ENCODE measurements at places on chromosomes 7 and 10. TPM values are rescaled to one million over a fixed set of nuclear protein-coding genes. Genes with fewer than 3 reads are reported as not detected.

The SLC26A5 gene
- not detected for total RNA-seq

DNA sequence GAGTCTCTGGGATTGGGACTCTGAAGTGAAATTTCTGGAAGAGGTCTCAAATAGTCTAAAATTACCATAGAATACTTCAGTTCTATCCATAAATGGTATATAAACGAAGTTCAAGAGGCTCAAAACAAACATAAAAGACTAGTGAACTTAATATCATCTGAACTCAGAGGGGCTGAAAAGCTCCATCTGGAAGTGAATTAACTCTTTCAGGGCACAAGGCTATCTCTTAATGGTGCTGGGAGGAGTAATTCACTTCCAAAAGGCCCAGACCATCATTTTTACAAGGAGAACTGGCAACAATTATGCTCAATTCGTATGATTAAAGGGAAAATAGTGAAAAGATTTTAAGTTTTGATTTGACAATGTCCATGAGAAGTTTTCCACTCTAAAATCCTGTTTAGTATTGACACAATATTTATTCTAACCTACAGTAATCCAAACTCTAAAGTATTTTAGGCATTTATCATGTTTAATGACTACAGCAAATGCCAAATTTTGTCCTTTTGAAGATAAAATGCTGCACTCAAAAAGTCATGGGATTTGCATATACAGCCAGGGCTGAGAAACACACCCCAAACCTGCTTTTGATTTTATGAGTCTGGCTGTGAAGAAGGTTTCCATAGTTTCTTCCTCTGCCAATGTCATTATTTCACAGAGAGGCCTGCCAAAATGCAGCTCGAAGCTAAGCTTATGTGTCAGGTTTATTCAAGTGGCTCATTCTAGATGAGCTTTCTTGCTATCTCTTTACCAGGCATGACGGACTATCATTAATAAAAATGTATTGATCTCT lies 143.9 kb downstream of the HIBADH start:
- no peak for DNase-seq

DNA sequence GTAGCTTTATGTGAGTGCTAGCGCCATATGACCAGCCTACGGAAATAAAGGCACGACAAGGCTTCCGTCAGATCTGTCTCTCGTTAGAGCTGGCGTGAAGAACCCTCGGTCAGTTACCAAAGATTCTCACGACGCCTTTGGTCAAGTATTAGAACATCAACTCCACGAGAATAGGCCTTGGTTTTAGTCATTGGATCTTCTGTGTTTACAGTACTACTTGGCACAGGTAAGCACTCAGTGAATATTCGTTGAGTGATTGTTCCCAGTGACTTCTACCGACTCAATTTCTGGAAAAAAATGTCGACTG lies 316 bp downstream of the RBM48 start:
- no peak for DNase-seq

DNA sequence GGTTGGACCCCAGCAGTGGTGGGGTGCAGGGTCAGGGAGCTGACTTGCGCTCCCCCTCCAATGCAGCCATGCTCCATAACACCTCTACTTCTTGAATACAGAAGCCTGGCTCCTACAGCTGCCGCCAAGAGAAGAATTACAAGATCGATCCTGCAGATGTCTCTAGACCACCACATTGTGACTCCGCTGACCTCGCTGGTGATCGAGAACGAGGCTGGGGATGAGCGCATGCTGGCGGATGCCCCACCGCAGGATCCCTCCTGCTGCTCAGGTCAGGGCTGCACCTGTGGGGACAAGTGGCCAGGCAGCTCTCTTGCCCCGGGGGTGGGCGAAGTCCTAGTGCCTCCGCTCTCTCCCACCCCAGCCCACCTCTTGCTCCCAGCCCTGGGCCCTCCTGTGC lies 31.7 kb downstream of the ITIH2 start:
- DNase-seq, result no peak

DNA sequence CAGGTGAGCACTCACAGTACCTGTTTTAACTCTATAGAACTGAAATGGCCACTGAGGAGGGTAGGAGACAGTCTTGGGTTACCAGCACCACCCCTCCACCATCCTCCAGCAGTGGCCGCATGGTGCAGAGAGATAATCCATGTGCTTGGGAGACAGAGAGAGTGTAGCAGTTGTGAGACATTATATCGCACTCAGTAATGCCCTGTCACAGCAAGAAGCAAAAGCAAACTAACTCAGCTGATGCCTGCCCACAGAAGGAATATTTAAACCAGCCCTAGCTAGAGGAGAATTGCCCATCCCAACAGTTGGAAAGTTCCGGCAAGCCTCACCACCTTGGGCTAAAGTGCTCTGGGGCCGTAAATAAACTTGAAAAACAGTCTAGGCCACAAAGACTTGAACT lies 58.8 kb upstream of the HBP1 start:
- DNase-seq, result no peak

GRCh38 chr7:142685877-142686508 lies 63.3 kb upstream of the PRSS1 start:
- DNase-seq, result no peak

- no peak for DNase-seq
These were observed 177.8 kb downstream of the PIP4K2A start for GRCh38 chr10:22536620-22537019.

DNA sequence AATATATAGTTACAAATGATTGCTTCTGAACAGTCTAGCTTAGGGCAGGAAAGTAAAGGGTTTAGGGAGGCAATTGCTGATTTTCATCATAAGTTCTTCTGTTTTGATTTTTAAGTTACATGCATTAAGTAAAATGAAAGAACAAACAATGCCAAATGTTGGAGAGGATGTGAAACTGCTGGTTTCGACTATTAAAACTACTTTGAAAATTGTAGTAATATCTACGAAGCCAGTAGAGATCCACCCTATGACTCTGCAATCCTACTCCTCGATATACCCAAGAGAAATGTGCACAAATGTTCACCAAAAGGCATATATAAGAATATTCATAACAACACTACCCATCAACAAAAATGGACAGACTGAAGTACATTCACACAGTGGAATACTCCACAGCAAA lies 24.3 kb downstream of the PDZD8 start:
- DNase-seq, result no peak

The CLDN3 gene
- not detected for total RNA-seq

The HOXA5 gene
- 18.3 TPM for total RNA-seq

GRCh38 chr7:100175296-100175935 lies 1.8 kb downstream of the GPC2 start:
- DNase-seq, result no peak

The TMEM213 gene
- not detected for total RNA-seq

The MMD2 gene
- 0.63 TPM for total RNA-seq

- DNase-seq, result no peak
These were observed 68.2 kb upstream of the AGK start for GRCh38 chr7:141483044-141483443.

DNA sequence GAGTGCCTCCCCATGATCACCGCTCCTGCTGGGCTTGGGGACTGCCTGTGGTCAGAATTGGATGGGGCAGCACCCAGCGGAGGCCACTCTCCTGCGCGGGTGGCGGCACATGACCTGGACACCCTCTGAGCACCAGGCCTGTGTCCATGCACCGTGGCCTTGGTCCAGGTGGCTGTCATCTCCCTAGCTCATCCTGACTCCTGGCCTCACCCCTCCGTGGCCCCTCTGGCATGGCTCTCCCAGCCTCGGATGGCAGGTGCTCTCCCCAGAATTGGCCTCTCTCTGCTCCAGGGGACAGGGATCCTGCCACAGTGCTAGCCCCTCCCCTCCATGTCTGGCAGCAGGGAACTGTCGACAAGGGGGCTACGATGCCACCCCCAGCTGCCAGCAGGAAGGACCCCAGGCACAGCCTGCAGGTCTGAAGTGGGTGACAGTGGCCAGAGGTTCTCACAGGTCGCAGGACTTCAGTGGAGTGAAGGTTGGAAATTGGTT lies 37.2 kb upstream of the BTBD16 start:
- no peak for DNase-seq

- DNase-seq, result no peak
These were observed 41.5 kb downstream of the PRF1 start for GRCh38 chr10:70561070-70561469.

DNA sequence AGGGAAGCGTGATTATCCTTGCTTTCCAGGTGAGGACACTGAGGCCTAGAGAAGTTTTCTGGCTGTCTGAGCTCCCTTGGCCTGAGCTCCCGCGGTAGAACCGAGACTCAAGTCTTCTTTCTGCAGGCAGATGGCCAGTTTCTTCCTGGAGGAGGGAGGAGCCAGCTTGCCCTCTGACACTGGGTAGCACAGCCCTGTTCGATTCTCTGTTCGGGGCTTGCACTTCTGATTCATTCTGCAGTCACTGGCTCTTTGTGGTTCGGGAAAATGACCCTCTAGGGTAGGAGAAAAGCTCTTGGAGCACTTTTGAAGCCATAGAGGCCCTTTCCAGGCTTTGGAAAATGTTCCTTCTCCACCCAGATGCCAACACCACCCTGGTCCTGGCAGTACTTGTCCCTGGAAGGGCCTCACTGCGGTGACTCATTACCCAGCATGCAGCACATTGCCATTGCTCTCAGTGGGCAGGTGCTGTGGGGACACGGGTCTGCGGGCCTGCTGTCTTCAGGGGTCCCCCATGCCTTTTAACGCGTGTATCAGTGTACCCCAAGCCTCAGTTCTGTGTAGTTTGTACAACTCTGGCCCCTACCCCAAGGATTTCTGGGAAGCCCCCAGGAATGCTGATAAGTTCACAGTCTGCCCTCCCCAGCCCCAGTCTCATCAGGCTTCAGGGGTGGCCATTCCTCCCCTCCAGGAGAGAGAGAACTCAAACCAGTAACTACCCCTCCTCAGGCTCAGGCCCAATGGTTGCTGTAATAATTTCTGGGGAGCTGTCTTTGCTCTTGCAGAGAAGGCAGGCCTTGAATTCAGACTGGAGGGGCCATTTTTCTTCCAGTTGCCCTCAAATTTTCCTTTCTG lies 11.9 kb downstream of the CHST3 start:
- no peak for DNase-seq

The MKX gene
- 1.2 TPM for total RNA-seq

DNA sequence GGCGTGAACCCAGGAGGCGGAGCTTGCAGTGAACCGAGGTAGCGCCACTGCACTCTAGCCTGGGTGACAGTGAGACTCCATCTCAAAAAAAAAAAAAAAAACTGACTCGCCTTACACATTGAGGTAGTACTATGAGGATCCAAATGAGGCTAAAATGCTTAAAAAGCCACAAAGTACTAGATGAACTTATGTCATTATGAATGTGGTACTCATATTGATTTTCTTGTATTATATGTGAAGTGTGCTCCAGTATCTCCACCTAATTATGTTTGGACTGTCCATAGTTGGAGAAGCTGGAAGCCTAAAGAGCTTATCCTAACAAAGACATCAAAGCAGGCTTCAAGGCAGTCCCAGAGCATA lies 9.1 kb downstream of the CCNY start:
- no peak for DNase-seq

The CYP2W1 gene
- 18.1 TPM for total RNA-seq

DNA sequence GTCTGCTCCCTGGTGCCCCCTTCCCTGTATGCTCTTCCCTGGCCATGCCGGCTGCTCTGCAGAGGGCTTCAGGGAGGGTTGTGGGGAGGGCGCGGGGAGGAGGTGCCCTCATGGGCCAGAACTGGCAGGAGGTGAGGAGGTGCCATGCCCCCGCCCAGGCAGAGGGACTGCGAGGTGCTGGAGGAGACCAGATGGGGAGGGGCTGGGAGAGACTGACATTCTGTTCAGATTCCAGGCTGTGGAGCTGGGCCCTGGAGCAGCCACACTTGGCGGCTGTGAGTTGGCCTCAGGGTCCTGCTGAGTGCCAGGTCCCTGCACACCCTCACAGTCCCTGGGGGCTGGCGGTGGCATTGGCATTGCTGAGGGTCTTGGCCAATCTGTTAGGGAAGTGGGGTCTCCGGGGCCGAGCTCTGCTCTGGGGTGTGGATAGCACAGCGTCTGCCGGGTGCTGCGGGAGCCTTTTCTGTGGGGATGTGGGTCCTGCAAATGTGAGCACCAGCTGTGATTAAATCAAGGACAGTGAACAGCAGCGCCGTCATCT lies 25.4 kb downstream of the INPP5A start:
- no peak for DNase-seq

The WDR86 gene
- 139 TPM for total RNA-seq

GRCh38 chr10:46289209-46289810 lies 2.5 kb downstream of the ANTXRL start:
- DNase-seq, result no peak

GRCh38 chr7:26584987-26585665 lies 279.3 kb downstream of the SKAP2 start:
- no peak for DNase-seq

DNA sequence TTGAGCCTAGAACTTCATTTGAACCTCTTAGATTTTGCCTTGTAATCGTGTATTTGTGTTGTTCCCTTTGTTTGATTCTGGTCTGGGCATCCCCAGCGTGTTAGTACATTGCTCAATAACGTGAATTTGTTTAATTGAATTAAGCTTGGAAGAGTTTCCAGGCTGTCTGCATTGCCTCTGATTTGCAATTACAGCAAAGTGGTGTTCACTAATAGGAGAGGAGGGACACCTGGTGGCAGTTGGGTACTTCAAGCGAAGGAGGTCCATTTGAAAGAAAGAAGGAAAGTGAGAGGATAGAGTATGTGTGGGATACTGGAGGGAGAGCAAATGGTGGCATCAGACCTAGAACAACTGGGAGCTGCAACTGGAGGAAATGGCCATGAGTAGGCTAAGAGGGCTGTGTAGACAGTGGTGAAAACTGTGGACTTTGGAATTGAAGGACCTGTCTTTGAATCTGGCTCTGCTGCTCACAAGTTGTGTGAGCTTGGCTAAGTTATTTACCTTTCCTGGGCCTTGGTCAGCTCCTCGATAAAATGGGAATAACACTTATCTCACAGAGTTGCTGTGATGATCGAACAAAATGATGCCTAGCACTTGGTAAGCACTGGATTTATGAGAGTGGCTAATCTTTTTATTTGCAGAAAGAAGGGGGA lies 15.1 kb downstream of the LSMEM1 start:
- DNase-seq, result peak; percentile 28

GRCh38 chr7:83648464-83649241 lies at the start of gene SEMA3E:
Gene SEMA3E (minus strand): TSS chr7:83649139.
- peak; percentile 10 for DNase-seq

DNA sequence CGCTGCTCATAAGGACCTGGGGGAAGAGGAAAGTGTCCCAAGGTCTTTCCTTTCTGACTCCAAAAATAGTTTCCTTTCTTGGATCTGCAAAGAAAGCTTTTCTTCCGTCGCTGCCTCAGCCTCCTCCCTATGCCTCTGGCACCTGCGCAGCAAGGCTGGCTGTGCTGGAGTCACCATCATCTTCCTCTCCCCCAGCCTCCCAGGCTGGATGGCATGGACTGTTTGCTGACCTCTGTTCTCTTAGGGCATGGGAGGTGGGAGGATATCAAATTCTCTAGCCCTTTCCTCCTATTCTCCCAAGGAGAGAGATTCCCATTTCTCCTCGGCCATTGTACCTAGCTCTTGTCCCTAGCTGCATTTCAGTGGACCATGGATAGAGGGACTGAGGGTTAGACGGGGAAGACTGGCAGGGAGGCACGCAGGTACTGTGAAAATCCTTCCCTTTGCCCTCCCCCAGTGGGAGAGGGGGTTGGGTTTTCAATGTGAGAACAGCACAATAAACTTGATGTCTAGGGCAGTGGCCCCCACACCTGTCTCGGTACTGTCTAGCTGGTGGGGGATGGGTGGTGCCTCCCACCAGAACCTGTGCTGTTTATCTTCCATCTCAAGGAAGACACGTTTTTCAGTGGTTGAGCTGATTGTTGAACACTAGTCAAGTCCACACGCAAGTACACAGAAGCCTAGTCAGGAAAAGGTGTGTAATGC lies 2.6 kb downstream of the PPP1R35 start:
- DNase-seq, result no peak

The LRRC17 gene
- total RNA-seq, result 1.7 TPM
